ENCODE measurements at places on chromosomes 11 and 22.

- DNase-seq: no peak
Measured at GRCh38 chr22:48799227-48799970, 1028.3 kb downstream of the BRD1 start.

GRCh38 chr11:128841461-128842072 is 25.5 kb downstream of the KCNJ1 start:
- no peak for DNase-seq

DNA sequence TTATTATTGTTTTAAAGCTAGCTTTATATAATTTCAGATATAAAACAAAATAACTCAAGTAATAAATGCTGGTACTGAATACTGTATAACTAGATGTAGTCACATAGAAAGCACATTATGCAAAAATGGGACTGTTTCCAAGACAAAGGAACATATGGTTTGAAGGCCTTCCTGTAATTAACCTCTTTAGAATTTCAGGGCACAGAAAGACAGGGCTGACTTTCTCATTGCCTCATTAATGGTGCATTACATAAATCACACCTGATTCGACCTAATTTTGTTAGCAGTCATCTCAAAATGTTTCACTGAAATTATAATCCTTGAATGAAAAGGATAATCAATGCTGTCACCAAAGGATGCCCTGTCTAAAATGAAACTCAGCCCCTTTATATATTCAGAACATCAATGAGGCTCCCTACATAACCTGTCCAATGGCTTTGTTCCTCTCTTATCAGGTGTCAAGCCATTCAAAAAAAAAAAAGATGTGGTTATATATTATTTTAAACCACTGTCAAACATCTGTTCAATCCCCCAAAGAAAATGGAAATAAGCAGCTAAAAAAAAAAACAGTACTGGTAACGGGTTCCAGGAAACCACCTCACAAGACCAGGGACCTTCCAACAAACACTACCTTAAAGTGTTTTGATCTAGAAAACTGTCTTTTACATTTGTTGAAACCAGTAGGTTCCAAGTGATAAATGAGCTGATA is 77.4 kb downstream of the FAM168A start:
- DNase-seq: no peak

DNA sequence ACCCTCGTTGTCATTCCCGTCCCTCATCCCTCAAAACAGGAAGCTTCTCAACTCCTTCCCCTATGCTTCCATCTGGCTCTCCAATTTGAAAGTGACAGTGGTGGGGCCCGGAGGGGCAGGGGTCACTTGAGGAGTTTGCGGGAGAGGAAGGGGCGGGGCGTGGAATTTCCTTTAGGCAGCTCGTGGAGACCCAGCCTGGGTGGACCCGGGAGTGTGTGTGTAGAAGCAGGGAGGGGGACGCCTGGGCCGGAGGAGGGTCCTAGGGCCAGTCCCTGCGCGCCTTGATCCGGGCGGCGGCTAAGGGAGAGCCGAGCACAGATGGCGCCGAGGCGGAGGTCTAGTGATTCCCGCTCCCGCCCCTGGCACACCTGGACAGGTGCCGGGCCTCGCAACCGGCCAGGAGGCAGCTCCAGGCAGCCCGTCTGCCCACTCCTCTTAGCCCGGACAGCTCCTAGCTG is 7.8 kb upstream of the PAX6 start:
- no peak for DNase-seq

GRCh38 chr11:103608566-103608965 is 427.9 kb upstream of the DDI1 start:
- DNase-seq: no peak

- DNase-seq: no peak
Measured at GRCh38 chr11:107457205-107457557, 444 bp downstream of the CWF19L2 start.

GRCh38 chr11:117822074-117823033 is 2.2 kb downstream of the FXYD2 start:
- DNase-seq: peak; percentile 42

- no peak for DNase-seq
Measured at GRCh38 chr11:122833846-122834464, 4.3 kb upstream of the CRTAM start.

DNA sequence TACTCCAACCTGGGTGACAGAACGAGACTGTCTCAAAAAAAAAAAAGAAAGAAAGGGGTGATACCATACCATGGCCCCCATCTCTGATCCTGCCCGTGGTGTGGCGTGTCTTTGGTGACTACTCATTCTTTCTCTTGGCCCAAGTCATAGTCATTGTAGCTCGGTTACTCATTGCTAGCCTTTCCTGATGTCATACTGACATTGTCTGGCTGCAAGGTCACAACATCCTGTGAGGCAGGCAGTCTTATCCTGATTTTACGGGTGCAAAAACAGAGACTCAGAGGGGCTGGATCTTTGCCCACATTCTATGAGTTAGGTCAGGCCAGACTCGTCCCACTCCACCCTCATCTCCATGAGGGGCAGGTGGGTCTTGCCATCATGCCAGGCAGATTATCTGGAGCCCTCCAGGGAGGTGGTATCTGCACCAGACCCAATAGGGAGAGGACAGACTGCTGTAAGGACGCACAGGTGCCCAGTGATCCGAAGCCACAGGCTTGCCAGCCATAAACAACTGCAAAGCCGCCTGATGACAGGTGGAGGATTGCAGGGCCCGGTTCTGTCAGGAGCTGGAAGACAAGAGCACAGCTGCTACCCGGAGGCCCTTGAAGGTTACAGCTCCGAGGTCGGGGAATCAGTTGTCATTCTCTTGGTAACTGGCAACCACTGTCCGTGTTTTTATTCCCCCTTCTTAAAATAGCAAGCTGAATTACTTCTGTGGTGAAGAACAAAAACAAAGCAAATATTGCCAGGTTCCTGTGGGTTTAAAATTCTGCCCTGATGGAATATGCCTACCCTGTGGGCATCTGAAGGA is 13.8 kb downstream of the TOM1 start:
- DNase-seq: no peak

DNA sequence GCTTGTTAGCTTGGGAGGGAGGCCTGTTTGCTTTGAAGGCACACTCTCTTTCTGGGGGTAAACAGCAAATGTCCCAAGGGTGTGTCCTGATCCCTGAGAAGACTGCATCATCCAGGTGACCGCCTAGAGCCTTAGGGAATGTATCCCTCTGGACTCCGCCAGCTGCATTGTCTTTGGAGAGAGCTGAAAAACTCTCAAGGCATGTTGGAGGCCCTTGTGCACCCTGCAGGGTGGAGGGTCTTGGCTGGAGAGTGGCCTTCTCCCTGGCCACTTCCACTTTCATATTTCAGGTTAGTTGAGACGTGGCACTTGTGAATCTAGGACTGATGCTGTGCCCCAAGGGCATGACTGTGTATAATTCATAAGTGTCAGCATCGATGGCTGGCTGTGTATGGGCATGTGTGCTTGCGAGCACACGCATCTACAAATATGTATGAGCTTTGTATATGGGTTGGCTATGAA is 70.6 kb downstream of the ZBTB16 start:
- no peak for DNase-seq

All from stimulated activated CD4-positive, alpha-beta T cell treated with anti-CD3 and anti-CD28 coated beads, Interleukin-4, amount 100 ng/mL, for 4 hours (primary cell).